ENCODE measurements at places on chromosomes 2 and 18.
A peak's percentile ranks its signal among the peaks of the same experiment; 100 is the strongest.

DNA sequence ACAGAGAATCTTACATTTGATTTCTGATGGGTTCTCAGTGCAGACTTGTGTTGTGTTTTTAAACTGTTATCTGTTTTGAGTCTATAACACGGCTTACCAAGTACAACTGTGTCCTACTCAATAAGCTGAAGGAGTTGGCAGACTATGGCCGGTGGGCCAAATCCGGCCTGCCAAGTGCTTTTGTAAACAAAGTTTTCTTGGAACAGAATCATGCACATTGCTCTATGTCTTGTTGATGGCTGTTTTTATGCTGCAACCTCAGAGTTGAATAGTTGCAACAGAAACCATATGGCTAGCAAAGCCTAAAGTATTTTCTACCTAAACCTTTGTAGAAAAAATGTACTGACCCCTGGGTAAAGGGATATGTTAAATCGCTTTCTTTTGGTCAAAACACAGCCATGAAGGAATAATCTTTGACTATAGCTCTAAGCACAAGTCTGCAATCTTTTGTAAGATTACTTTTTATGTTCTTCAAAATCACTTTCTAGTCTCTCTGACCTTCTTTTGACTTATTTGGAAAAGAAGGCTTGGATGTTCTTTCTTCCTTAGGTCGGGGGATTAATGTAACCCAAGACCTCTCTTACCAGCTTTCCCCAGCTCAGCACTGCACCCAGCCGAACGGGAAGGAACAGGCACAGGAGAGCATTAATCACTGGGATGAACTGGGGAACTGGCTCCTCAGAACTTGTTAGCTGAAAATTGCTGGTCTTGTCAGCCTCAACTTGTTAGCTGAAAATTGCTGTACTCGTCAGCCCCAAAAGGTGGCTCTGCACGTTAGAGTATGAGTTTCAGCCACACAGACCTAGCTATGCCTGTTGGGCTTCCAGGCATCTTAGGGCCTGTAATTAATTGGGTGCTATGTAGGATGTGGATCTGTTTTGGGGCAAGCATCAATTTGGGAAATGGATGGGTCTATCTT, 75.4 kb downstream of the CD8B2 start:
- no peak for DNase-seq

DNA sequence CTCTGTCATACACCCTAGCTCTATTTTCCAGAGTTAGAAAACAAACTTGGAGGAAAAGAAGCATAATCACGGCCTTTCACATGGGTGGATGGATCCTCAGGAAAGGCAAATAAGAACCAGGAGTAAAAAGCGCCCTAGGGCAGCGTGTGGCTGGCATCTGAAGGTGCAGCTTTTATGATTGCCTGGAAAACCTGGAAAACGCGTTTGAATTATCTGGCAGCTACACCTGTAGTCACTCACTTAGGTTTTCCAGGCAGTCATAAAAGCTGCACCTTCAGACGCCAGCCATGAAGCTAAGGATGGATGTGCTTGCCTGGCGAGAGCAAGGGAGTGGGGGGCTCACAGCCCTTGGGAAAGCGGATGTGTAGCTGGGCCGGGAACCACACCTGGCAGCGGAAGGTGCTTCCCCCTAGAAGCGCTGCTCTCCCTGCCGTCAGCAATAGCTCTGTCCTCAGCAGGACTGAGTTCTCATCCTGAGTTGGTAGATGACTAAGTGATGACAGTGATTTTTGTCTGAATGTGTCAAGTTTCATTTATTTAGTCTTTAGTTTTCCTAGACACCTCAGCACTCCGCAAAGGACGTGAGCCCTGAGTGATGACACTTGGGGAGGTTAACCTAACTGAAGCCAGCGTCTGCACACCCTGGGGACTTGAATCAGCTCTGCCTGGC, 82.0 kb downstream of the DCDC2C start:
- no peak for DNase-seq

DNA sequence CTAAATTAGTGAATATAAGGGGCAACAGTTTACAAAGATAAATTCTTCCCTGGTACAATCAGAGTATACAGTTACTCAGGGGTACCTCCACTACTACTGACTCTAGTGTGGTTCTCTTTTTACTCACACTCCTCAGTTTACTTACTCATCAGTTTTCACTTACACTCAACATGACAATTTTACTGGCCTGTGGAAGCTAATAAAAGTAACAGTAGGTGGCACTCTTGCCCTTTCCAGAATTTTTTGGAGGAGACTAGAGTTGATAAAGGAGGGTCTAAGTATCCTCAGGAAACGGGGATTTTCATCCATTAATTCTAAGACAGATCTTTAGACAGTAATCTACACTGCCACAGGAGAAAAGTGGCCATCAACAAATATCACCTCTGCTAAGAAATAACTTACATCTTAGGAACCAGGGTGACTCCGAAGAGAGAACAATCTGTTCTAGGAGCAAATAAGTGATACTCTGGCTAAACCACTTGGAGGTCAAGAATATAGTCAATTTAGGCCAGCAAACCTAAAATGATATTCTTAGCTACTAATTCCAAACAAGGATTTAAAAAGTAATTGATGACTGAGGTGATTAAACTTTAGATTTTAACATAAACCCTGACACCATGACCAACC, 61.3 kb downstream of the ATL2 start:
- DNase-seq = peak; percentile 25

DNA sequence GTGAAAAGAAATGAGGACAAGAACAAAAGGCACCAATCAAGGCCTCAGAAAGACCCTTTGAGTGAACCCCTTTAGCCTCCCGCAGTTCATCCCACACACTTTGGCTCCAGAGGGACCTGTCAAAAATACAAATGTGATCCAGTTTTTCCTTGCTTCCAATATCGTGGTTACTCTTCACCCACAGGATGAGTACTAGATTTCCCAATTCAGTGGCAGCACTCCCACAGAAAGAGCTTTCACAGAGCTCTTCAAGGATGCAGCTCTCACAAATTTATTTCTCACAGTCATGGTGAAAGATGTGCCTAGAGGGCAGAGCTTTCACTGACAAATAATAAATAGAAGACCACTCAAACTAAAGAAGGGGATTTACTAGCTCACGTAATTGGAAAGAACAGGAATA, 3.0 kb upstream of the GFPT1 start:
- no peak for DNase-seq

DNA sequence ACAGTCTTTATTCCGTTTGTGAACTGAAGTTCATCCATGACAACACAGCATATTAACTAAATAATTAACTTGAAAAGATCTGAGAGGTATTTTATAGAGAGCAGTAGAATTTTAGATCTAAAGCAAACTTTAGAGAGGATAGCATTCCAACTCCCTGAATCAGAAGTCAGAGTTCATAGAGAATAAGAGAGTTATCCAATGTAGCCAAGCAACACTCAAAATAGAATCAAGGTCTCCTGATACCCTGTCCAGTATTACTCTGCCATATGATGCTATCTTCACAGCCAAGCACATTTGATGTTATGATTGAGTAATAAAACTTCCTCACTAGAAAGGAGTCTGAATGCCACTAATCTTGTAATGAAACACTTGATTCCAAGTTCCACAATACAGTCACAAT, 55.5 kb downstream of the RIT2 start:
- no peak for DNase-seq

DNA sequence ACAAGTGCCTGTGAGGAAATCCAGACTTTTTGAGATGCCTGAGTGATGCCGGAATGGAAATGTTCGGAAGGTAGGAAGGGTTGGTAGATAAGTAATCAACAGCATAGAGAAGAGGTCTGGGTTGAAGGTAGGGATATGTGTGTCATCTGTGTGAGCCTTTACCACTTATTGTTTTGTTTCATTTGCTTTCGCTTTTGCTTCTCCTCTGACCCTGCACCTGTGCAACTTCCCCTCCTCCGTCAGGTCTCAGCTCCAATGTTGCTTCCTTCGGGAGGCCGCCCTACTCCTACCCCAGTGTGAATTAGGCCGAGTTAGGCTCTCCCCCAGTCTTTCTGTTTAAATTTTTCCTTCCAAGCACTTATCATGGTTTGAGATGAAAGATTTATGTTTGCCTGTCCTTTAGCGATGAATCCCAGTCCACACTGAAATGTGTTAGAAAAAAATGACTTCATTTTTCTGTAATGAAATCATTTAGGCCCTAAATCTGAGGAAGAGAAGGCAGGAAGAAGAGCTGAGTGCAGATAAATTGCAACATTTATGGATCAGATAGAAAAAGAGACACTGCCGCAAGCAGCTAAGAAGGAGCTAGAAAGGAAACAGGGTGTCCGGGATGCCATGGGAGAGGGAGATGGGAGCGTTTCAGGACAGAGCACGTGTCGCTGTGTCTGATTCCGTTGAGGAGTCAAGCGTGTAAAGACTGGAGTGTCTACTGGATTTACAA, 139.6 kb upstream of the PELI1 start:
- DNase-seq = peak; percentile 72

DNA sequence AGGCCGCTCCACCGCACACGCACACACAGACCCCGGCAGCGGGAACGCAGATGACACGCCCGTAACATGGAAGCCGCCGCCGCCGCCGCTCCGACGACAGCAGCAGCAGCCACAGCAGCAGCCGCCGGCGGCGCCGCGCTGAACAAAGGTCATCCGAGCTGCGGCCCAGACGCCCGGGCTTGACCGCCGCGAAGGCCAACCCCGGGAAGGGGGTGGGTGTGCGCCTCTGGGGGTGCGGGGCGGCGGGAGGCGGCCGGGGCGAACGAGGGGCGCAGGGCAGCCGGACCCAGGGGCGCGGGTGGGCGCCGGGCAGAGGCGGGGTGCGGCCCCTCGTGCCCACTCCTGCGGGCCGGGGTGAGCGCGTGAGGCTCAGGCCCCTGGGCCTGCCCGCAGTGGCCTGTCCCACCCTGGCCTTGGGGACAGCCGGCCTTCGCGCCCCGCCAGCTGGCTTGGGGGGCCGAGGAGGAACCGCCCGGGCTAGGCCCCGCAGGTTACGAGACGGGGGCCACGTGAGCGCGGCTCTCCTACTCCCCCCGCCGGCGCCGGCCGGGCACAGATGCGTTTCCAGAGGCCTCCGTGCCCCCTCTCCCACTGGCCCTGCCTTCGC, 1.0 kb upstream of the ZNF532 start:
- peak; percentile 80 for DNase-seq

DNA sequence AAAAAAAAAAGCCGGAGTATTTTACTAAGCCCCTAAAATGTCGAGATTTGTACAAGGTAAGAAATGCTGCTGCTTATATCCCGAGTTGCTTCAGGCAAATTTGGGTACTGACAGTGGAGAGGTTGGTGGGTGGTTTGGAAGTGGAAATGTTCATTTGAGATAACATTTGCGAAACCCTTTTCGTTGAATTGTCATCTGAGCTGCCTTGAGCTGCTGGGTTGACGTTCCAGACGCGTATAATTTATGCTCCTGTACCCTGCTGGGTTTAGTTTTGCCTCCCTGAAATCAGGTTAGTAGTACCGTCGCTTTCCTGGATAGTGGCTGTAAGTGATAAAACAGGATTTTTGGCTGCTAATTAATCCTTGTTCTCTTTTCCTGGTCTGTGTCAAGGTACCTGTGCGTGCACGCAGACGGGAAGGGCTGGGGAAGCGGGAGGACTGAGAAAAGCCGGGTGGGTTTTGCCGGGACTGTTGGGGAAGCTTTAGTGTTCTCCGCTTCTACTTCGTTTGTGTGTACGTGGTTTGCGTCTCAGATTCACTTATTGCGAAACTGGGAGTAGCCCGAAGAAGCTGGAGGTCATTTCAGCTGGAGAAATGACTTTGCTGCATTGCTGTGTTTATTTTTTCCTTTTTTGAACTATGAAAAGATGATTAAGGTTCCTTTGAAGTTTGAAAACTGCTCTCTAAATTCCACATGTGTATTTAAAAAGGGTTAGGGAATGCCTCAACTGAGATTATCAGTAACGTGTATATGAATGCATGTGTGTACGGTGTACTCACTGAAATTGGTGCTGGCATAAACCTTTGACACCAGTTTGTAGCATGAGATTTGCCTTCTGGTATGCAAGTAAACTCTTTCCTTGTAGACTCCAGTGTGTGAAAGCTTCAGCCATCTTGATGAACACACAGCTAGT, 709 bp downstream of the UGP2 start:
- DNase-seq = no peak

- no peak for DNase-seq
Observed at GRCh38 chr2:36497570-36498163, 100.3 kb downstream of the FEZ2 start.

DNA sequence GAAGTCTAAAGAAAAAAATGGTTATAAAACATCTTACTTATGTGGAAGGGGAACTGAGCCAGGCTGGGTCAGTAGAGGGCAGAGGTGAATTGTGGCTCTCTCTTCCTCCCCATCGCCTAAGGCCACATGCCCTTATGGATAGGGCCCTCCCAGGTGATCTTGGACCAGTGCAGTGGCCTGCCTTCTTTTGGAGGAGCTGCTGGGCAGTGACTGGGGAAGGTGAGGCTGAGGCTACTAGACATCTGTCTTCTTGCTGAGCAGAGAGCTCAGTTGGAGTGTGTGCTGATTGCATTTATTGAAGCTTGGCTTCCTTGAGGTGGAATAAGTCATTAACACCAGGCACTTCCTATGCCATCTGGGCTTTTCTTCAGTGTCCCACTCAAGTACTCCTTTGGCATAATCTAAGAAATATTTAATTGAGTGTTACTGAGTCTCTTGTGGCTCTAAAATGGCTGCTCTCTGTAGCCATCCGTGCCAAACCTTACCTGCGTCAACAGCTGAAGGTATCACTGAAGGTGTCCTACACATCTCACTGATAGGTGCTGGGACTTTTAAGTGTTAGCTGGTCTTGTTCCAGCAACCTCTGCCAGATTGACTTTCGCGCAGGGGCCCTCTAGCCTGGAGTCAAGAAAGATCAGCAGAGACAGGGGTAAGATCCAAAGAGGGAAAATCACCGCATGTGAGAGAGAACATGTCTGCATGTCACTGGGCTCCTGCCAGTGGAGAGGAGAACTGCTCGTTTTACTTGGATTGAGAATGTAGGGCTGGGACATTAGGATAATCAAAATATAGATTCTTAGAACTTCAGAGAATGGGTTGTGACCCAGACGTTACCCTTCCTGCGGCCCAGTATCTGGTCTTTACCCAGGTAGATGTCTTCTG, 256.1 kb downstream of the LTBP1 start:
- DNase-seq = no peak

GRCh38 chr2:145800151-145801091, 1280.5 kb upstream of the ZEB2 start:
- no peak for DNase-seq

GRCh38 chr2:192153561-192153960, 41.2 kb downstream of the TMEFF2 start:
- no peak for DNase-seq

DNA sequence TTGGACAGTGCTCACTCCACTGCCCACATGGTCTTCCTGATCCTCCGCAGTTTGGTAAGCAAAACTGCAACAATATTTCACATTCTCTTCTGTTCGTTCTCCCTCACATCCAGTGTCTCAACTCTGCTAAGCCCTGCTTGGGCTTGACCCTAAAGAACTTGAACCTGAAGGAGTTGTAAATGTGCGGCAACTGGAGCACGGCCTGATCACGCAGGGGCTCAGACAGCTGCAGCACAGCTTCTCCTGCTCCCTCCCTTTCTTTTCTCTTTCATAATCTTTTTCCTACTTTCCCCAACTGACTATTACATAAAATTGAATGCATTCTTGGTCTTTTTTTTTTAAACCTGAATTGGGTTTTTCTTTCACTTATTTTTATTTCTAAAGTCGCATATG, 10.2 kb downstream of the CYRIA start:
- DNase-seq = no peak

- DNase-seq = no peak
Observed at GRCh38 chr2:121783180-121783579, 27.7 kb downstream of the TSN start.
